ENCODE measurements at places on chromosomes 1 and 21.

DNA sequence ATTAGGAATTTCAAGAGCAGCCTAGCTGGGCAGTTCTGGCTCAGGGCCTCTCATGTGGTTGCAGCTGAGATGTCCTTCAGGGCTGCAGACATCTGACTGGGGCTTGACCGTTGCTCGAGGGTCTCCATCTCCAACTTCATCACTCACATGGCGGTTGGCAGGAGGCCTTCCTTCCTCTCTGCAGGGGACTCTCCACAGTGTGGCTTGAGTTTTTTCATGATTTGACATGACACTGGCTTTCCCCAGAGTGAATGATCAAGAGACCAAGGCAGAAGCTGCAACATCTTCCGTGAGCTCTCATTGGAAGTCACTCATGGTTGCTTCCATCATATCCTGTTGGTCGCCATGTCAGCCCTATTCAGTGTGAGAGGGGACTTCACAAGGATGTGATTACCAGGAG lies 74.6 kb downstream of the RUNX3 start:
- no peak for DNase-seq

DNA sequence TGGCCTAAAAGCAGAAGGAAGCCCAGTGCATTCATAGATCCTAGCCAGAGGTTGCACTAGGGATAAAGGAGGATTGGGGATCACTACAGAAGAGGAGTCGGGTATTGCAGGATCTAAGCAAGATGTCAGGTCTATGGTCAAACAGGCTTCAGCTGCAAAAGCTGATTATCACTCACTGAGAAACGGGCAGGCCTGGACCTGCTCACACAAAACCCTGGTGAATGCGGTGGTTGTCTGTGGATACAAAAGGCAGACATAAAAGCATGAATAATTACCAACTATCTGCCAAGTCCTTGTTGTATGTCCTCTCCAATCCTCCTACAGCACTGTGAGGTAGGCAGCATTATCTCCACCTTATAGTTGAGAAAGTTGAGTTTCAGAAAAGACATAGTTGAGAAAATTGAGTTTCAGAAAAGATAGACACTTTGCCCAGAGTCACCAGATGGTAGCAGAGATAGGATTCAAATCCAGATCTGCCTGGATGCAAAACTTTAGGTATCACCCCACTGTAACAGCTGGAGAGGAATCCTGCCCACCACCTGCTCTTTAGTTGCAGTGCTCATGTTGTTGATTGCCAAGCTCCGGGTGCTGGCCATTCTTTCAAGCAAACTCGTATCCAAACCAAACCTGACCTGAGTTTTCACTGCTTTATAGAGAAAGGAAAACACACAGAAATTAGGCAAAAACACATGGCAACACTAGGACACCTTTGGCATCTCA lies 49.6 kb upstream of the HOOK1 start:
- no peak for DNase-seq

- no peak for DNase-seq
These were observed 45.8 kb downstream of the SSX2IP start for GRCh38 chr1:84644472-84644871.

- peak; percentile 98 for DNase-seq
These were observed 15.4 kb downstream of the BTG2 start for GRCh38 chr1:203320591-203321272.

- DNase-seq = no peak
These were observed 119.2 kb upstream of the KIAA1614 start for GRCh38 chr1:180793451-180793850.

DNA sequence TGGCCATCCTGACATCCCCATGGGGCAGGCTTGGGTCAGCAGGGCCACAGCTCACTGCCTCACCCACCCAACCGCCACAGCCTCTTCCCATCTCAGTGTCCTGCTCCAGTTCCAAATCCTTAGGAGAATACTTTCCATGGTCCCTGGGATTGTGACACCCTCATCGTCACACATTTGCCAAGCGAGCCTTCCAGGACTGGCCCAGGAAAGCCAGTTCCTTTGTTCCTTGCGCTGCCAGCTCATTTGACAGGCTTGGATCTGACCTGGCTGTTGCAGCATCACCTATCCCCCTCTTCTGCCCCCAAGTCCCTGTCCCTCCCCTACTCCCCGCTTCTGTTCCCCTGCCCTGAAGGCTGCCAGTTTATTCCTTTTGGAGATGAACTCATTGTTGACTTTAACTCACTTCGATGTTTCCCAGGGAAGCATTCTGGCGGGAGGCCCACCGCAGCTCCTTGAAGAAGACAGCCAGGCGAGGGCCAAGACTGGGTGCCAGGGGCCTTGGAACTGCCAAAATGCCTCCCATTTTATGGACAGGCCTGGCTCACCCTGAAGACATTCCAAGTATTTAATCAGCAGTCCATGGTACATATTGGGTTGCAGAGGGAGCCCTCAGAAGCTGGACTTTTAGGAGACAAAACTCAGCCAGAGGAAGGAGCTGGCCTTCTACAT lies 10.2 kb upstream of the GNL2 start:
- no peak for DNase-seq

GRCh38 chr1:103859721-103860120 lies 110.0 kb downstream of the AMY1C start:
- no peak for DNase-seq

GRCh38 chr1:74812180-74812541 lies 79.2 kb downstream of the TYW3 start:
- DNase-seq = no peak

DNA sequence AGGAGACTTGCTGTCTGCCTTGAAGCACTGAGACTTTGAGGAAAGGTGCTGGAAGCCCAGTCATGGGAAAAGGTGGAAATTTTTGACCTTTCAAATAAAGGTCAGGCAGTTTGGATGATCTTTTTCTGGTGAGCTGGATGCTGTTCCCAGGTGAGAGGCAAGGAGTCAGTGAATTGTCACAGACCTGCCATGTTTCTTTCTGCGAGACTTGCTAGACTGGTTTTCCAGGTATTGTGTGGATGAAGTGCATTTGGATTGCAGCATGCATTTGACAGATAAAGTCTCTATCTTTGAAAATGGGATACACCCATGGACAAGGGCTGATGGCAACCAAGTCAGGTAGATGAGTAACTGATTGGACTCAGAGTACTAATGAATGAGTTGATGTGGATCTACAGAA lies 65.7 kb upstream of the NHLH2 start:
- no peak for DNase-seq

- peak; percentile 14 for DNase-seq
These were observed 11.0 kb upstream of the OLIG1 start for GRCh38 chr21:33058957-33059356.

- DNase-seq = peak; percentile 29
These were observed 39.7 kb downstream of the UBE2U start for GRCh38 chr1:64242895-64243756.

DNA sequence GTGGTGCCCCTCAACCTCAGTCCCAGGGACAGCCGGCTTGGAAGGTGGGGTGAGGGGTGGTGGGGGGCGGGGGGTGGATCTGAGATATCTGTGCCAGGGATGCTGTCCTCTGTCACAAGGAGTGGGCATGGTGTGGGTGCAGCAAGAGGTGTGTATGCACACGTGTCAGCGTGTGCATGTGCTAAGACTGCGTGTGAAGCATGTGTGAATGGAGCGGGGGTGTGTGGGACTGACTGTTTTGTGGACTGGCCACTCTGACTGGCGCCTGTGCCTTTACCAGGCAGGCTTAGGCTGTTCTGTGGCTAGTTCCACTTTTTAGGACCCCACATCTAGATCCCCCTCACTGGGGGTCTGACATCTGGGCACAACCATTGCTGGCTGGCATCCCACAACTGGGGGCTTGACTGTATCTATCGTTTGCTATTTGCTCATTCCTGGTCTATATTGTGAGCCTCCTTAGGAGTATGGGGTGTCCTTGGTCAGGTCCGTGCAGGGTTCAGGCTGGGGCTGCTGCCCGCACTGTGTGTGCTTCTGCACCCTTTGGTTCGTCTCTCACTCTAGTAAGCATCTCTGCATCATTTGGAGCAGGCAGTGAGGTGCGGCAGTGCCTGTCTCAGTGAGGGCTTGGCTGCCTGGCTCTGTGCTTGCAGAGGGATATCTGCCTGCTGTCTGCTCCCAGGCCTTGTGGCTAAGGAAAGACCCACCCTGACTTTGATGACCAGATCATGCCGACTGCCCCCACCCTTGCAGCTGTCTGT lies 1.9 kb downstream of the AMPD2 start:
- no peak for DNase-seq

- peak; percentile 66 for DNase-seq
These were observed 61.4 kb upstream of the LRRN2 start for GRCh38 chr1:204746838-204747442.

DNA sequence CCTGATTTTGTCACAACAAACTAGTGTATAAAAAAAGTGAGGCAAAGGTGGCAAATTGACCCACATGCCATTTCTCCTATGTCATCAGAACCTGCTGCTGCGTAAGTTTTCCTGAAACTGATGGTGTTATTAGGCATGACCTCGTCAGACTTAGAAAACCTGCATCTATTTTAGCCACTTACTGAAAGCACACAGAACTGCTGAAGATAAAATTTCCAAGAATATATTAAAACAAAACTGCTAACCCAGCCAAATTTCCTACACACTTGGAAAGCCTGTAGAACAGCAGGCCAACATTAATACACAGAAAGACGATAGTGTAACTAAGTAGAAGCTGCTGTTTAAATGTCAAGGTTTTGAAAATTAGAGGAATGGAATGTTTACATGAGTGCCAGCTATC lies 674.5 kb upstream of the CXADR start:
- no peak for DNase-seq

DNA sequence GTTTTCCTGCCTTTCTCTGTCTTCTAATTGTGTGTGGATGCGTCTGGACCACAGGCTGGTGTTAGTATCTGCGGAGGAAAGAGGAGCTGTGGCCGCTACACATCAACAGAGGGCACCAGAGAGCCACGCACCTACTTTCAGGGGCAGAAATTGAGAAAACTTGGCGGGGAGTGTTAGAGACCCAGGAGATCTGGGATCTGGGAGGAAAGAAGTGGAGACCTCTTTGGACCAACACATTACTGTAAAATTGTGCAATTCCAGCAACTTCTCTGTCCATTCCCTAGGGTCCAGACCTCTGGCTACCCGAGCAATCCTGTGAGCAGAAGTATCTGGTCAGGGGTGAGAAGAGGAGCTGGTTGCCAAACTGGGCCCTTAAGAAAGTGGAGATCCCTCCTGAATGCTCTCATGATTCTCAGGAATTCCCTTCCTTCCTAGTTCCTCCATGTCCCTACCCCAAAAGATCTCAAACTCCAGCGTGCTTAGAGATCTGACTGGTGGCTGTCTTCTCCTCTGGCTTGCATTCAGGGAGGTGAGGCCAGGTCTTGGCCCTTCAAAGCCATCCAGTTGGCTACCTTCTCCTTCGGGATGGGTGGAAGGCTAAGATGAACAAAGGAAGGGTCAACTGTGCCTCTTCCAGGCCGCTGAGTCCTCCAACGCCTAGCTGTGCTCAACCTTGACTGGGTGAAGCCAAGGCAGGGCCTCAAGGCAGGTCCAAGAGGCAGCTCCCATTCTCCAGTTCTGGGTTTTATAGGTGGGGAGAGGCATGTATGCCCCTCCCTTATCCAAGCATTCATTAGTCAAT lies 1.2 kb upstream of the KIRREL1 start:
- DNase-seq = peak; percentile 79

Measured in KBM-7 (cell line).